ENCODE measurements at places on chromosomes 13 and 19.

GRCh38 chr13:68719815-68720214 lies 1387.8 kb upstream of the ATXN8OS start:
- H3K27ac ChIP-seq: no peak overlapping the region
- H3K4me1 ChIP-seq: no peaks in the 10 kb centered on the region
- no peak overlapping the region for H3K4me3 ChIP-seq
- no peak for DNase-seq

GRCh38 chr13:113445791-113446487 lies 7.3 kb downstream of the ADPRHL1 start:
- no peaks in the 10 kb centered on the region for H3K36me3 ChIP-seq
- H3K4me1 ChIP-seq: peaks cover 30% of the 10 kb centered on the region
- DNase-seq: peak; percentile 40
- H3K4me3 ChIP-seq: peak overlapping the region; percentile 38

GRCh38 chr19:27740396-27740795 lies 1472.6 kb downstream of the UQCRFS1 start:
- no peak overlapping the region for H3K4me3 ChIP-seq
- H3K4me1 ChIP-seq: no peaks in the 10 kb centered on the region
- no peaks in the 10 kb centered on the region for H3K27me3 ChIP-seq
- H3K36me3 ChIP-seq: peaks cover 61% of the 10 kb centered on the region
- DNase-seq: no peak

DNA sequence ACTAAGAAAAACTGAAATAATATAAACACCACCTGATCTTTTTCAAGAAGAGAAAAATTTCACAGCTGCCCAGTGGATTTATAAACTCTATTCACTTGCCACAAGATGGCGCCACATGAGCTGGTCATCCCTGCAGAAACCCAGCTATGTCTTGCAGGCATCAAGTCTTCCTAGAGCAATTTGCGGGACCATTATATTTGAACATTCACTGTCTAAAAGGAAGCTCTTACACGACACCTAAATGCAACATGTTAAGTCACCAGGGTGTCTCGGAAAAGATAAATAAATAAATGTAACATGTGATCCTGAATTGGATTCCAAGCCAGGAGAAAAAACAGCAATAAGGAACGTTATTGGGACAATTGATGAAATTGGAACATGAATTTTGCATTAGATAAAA lies 20.3 kb upstream of the AKT2 start:
- no peak overlapping the region for H3K27ac ChIP-seq
- H3K4me1 ChIP-seq: peaks cover 2% of the 10 kb centered on the region
- H3K27me3 ChIP-seq: no peaks in the 10 kb centered on the region
- no peaks in the 10 kb centered on the region for H3K36me3 ChIP-seq
- peak; percentile 44 for DNase-seq
- no peak overlapping the region for H3K4me3 ChIP-seq

DNA sequence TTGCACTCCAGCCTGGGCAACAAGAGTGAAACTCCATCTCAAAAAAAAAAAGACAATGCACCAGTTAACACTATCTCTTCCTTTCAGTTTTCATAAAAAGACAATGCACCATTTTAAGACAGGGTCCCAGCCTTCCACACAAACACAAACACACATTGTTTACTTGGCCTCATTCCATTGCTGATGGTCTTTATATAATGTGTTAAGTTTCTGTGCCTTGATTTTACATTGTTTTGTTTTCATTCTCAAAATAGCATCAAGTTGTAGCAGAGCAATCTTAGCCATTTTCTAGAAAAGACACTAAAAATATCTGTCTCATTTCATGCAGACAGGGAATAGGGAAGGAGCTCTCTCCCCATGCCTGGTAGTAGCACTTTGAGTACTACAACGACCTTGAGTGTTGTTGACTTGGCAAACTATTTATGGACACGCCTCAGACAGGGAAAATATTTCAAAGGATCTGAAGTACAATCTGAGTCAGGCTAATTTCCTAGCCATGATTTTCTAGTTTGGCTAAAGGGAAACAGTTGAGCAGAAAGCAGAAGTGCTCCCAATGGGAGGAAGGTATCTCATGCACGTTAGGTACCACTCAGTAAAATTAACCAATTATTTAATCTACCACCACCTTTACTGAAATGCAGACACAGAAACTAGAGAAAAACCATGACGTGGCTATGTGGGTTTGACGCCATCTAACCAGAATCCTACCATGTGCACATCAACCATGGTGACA lies 120.6 kb downstream of the ABCC4 start:
- no peak overlapping the region for H3K27ac ChIP-seq
- no peak for DNase-seq
- no peak overlapping the region for H3K4me3 ChIP-seq

DNA sequence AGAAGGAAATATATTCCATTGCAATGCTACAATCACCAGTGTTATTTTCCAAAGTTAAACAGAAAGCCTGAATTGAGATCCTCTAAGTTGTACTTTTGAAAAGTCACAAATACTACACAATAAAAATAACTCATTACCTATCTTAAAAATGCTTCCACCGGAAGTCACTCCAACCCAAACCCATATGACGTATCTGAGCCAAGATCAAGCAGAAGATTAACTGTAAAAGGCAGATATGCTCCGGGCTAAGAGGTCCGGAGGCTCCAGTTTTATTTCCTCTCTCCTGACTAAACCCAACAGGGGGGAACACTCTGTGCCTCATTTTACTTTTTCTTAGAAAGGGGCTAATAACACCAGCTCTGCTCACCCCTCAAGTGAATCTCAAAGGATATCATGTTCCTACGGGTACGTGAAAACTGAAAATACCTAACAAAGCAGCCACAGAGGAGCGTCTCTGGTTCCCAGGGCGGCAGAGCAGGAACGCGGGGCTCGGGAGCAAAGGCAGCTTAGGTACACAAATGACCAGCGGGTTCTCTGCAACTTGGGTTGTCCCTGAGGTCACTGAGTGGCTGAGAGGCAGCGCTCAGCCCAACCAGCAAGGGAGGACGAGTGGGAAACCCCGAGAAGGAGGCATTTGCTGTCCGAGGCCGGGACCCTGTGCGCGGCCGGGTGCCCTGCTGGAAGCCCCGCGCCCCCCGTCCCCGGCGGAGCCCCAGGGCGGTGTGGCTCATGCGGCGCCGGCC lies 750 bp downstream of the RAB20 start:
- peak overlapping the region; percentile 65 for H3K27ac ChIP-seq
- peaks cover 32% of the 10 kb centered on the region for H3K4me1 ChIP-seq
- H3K36me3 ChIP-seq: peaks cover 4% of the 10 kb centered on the region
- peak overlapping the region; percentile 78 for H3K4me3 ChIP-seq

DNA sequence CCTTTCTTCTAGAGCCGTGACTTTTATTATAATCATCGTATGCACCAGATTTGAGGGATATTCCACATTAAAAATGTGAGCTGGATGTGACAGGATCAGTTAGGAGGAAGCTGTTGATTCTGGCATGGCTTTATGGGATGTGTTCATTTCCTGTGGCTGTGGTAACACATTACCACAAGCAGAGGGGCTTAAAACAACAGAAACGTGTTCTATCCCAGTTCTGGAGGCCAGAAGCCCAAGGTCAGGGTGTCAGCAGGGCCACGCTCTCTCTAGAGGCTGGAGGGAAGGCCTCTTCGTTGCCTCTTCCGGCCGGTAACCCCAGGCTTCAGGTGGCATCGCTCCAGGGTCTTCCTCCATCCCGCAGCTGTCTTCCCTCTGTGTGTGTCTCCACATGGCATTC lies 14.5 kb downstream of the MED25 start:
- no peak overlapping the region for H3K4me3 ChIP-seq
- H3K27me3 ChIP-seq: no peaks in the 10 kb centered on the region
- no peak overlapping the region for H3K27ac ChIP-seq
- DNase-seq: no peak

DNA sequence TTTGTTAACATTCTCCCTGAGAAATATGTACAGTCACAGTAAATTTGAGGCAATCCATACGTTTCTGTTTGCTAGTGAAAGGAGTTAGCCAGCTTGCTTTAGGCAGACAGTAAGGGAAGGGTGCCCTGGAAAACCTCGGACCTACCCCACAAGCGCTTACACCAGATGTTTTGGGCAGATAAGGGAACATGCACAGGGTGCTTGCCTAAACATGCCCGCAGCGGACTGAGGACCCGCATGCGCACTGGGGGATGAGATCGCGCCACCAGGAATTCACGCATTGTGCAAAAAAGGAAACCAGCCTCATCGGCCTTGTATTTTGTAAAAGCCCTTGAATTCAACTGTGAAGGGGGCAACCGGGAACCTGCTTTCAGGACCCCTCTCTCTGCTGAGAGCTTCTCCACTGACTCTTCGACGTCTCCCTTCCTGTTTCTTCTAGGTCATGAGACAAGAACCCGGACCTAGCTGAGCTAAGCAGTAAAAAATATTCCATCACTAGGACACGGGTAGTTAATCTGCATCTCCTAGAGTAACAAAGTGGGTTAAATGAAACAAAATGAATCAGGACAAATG lies 1399.2 kb upstream of the ATXN8OS start:
- H3K36me3 ChIP-seq: no peaks in the 10 kb centered on the region
- H3K4me1 ChIP-seq: no peaks in the 10 kb centered on the region
- H3K27me3 ChIP-seq: no peaks in the 10 kb centered on the region
- H3K4me3 ChIP-seq: no peak overlapping the region
- DNase-seq: no peak
- no peak overlapping the region for H3K27ac ChIP-seq

DNA sequence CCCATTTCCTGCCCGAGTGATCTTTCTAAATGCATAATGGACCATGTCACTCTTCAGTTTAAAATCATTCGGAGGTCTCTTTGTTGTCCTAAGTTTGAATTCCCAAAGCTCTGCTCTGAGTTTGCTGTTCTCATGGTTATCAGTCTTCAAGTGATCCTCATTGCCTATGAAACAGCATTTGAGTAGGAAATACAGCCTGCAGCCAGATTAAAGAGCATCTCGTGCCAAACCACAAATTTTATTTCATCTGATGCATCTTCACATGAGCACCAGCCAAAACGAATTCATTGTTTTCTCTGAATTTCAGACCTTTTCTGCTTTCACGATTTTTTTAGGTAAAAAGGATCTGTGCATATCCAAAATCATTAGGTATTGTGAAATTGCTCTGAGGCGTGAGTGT lies 299.6 kb downstream of the TDRD3 start:
- H3K4me1 ChIP-seq: no peaks in the 10 kb centered on the region
- no peak overlapping the region for H3K27ac ChIP-seq
- no peak for DNase-seq
- no peaks in the 10 kb centered on the region for H3K27me3 ChIP-seq
- no peaks in the 10 kb centered on the region for H3K36me3 ChIP-seq

- no peak for DNase-seq
- no peaks in the 10 kb centered on the region for H3K36me3 ChIP-seq
- H3K4me1 ChIP-seq: peaks cover 22% of the 10 kb centered on the region
- H3K27ac ChIP-seq: no peak overlapping the region
Observed at GRCh38 chr13:41032691-41033376, 13.7 kb upstream of the ELF1 start.

DNA sequence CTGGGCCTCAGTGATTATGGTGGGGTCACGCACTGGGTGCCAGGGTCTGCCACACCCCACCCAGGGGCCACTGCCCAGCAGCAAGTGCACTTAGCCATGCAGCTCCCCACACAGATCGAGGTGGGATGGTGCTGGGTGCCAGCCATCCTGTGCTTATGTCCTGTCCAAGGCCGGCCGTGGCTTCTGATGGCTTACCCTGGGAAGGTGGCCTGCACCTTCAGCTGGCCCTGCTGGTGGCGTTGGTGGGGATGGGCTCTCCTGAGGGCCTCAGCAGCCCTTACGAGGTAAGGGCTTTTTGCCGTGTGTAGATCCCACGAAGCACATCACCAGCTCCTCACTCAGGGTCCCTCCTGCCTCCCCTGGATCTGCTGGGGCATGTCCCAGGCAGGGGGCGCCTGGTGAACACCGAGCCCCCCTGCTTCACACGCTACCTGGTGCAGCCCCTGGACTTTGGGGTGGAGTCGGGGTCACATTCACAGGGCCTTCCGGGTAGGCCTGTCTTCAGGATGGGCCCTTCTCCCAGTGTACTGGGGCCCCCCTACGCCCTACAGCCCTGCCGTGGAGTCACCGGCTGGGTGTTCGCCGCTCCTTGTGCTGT lies 46.6 kb downstream of the CRTC1 start:
- H3K36me3 ChIP-seq: peaks cover 17% of the 10 kb centered on the region
- H3K4me1 ChIP-seq: peaks cover 3% of the 10 kb centered on the region
- no peak overlapping the region for H3K4me3 ChIP-seq

- H3K27me3 ChIP-seq: peaks cover 11% of the 10 kb centered on the region
- DNase-seq: no peak
- no peaks in the 10 kb centered on the region for H3K4me1 ChIP-seq
- no peaks in the 10 kb centered on the region for H3K36me3 ChIP-seq
- H3K4me3 ChIP-seq: no peak overlapping the region
Observed at GRCh38 chr19:32313569-32314265, 31.7 kb upstream of the ZNF507 start.

DNA sequence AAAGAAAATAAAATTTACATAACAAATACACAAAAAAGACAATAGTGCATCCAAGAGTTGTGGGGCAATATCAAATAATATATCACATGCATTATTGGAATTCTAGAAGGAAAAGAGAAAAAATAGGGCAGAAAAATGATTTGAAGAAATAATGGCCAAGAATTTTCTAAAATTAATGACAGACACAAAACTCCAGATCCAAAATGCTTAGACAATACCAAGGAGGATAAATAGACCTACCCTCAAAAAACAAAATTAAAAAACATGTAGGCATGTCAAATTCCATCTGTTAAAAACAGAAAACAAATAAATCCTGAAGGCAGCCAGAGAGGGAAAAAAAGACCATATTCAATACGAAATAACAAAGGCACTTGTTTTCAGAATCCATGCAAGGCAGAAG lies 191.5 kb upstream of the ZNF536 start:
- H3K27ac ChIP-seq: no peak overlapping the region
- no peak for DNase-seq

DNA sequence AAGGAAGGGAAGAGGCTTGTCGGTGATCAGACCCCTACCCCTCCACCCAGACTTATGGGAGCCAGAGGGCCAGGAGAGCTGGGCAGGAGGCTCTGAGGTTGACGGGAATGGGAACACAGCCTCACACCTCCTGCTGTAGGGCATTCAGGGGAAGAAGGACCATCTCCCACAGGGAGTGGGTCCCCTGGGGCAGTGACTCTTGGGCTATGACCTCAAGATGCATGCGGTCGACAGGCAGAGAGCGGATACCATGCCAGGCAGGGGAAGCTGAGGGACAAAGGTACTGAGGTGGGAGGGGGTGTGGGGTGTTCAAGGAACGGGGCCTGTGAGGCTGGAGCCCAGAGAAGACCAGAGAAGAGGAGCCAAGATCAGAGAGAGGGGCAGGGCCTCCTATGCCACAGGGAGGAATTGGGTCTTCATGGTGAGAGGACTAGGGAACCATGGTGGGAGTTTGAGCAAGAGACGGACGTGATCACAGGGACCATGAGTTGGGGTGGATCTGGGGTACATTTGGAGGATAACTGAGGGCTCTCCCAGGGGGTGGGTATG lies 4.6 kb upstream of the TCF3 start:
- H3K36me3 ChIP-seq: no peaks in the 10 kb centered on the region
- no peaks in the 10 kb centered on the region for H3K27me3 ChIP-seq
- H3K4me1 ChIP-seq: peaks cover 53% of the 10 kb centered on the region
- H3K4me3 ChIP-seq: no peak overlapping the region

- H3K36me3 ChIP-seq: peaks cover 92% of the 10 kb centered on the region
- peaks cover 11% of the 10 kb centered on the region for H3K4me1 ChIP-seq
- no peak for DNase-seq
- H3K4me3 ChIP-seq: no peak overlapping the region
- H3K27me3 ChIP-seq: no peaks in the 10 kb centered on the region
Observed at GRCh38 chr19:34224996-34225658, 29.2 kb upstream of the GARRE1 start.
